ENCODE measurements at places on chromosomes 5 and 9.

DNA sequence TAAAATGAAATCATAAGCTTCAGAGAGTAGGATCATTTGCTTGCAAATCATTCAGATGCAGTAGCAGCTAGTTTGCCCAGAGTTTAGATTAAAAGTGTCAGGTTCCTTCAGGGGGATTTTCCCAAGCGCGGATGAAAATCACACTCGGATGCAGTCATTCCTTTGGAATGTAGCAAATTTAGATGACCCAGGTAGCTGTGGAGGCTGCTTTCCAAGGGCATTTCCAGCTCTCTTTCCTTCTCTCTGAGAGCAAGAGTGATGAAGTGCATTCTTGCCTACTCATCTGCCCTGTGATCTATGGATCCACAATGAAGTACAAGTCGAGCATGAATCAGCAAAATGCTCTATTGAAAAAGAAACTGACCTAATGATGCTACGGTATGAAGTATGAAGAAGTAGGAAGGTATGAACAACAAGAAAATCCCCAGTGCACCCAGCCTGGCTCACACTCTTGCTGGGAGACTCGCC, 200.2 kb downstream of the PLK2 start:
- DNase-seq, result no peak

DNA sequence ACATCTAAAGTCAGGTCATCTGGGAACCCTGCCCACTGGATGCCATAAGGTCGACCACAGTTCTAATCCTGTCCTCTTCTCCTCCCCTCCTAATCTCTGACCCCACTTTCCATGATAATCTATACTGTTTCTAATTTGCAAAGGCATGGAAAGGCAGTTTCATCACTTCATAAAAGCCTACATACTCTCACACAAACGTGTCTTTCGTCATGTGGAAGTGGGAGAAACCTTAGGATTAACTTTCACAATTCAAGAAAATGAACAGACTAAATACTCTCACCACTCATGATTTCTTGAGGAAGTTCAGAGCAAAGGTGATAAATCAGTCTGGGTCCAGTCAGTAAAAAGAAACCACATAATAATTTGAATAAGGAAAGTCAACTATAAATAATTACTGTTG, 5.5 kb downstream of the FANCC start:
- DNase-seq, result no peak

DNA sequence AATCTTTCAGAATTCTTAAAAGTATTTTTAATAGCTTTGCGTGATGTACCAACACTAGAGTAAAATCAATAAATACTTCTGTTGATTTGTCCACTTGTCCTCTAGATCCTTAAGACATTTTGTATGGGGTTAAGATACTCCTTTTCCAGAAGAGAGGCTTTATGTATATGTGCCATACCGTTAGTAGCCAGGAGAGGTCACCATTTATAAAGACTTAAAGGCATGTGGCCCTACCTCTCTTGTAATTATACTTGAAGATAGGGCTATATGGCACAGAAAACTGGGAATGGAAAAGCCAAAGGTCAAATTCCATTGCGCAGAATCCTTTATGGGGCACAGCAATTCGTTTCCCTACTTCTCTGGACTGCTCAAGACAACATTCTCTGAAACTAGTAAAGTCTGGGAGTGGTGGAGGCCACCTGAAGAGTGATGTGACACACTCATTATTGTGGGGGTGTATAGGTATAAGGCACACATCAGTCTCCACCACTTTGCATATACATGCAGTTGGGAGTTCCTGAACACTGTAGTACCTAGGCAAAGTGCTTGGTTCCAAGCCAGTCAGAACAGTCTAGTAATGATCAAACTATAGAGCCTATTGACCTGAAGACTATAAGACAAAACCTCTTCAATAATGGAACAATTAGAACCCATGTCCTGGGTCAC, 140.1 kb upstream of the FBXL17 start:
- DNase-seq, result no peak

GRCh38 chr5:11801061-11801460, 103.2 kb downstream of the CTNND2 start:
- DNase-seq, result no peak

DNA sequence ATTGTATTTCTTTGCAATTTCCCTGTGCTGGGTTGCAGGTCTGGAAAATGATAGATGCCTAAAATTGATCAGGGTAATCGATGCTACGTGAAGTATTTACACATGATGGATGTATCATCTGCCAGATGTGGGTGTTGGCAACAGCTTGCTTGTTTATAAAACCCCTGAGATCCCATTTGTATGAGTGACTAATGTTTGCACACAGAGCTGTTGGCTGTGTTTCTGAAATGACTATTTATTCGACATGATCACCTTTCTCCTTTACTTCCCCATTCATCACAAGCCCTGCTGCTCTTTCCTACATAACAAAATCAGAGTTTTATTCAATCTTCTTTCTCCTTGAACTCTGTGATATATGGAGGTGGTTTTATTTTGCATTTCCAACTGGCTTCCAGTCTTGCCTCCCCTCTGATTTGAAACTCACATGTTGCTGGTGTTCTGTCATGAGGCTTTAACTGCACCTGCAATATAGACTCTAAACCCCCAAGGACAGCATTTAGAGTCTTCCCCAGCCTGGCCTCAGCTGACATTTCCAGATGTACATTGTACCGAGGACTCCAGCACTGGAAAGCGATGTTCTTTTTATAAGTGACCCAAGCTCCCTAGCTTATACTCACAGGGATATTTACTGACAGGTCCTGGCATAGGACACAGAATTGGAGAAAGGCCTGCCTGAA, 50.7 kb upstream of the SHB start:
- DNase-seq, result no peak

- no peak for DNase-seq
These were observed 2.7 kb downstream of the EEIG1 start for GRCh38 chr9:127977884-127978647.

DNA sequence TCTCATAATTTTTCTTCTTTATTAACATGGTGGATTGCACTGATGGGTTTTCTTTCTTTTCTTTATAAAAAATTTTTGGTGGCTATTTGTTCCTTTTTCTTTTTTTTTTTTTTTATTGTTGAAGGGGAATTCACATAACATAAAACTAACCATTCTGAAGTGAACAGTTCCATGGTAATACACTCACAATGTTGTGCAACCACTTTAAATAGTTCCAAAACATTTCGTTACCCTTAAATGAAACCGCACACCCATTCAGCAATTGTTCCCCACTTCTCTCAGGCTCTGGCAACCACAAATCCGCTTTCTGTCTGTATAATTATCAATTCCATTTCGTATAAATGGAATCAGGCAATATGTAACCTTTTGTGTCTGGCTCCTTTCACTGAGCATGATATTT, 11.7 kb upstream of the SETX start:
- no peak for DNase-seq

DNA sequence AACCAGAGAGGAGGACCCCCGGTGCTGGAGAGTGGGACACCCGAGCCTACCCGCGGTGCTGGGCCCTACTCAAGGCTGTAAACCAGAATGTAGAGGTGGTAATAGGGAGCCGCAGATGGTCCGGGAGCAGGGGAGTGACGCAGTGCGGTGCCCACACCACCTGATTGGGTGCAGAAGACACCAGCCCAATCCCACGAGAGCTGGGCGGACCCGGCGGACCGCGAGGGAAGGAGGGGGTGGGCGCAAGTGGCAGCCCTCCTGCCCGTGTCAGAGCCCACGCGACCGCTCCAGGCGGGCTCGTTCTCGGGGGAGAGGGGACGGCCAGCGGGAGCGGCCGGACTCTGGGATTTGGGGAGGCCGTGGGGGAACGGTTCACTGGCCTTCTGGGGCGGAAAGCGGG, 71.2 kb downstream of the C9orf50 start:
- DNase-seq, result no peak

GRCh38 chr5:166926138-166926537, 1365.3 kb upstream of the WWC1 start:
- no peak for DNase-seq

DNA sequence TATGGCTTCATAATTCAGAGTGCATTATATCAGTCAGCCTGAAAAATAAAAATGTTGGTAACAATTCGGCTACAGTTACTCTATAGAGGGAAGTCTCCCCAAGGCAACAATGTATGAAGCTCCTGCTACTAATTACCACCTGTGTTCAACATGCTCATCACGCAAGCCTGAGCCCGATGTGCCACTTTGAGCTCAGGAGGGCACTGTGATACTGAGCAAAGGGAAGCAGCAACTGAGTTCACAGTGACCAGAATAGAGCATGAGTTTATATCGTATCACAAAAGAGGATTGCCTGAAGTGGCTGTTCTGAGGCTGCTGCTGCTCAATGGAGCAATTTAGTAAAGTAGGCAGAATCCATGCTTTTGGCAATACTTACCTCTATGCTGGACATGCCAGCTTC, 202.0 kb upstream of the HAPLN1 start:
- DNase-seq, result no peak

DNA sequence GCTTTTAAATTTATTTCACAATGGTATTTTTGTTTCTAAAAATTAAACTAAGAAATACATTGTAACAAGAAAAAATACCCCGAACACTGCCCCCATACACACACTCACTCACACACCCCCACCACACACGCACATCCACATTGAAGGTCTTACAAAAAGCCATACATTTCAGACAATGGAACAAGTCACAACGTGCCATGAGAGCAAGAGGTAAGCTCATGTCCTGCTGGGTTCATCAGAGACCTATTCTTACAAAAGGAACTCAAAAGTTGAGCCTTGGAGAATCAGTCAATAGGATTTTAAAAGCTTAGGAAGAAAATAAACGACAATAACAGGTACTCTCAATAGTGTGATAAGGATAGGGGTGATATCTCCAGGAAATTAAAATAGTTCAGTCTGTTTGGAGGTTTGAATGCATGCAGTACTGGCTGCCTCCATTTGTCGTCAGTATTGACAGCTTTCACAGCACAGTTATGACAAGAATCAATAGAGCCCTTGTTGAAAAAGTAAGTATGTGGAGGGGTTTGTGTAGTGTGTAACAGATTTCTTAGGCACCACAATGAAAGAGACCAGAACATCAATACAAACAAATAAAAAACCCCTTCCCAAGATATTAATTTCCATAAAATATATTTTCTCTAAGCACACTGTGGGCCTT, 1826.2 kb upstream of the CDH6 start:
- DNase-seq, result no peak

DNA sequence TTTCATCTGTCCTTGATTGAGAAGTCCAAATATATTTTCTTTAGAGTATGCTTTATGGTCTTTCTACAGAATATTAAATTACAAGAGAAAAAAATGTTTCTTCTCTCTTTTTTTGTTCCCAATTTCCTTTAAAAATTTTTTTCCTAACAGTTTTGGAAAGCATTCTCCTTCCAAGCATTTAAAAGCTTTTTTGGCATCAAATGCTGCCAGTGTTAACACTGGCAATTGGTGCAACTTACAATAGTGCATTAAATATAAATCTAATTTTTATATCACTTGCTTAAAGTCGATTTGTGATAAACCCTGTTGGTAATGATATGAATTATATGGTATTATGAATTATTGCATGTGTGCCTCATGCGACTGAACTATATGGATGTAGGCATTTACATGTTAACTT, 165.9 kb upstream of the ELL2 start:
- no peak for DNase-seq

- DNase-seq, result no peak
These were observed 25.4 kb upstream of the SSBP2 start for GRCh38 chr5:81776258-81776657.

DNA sequence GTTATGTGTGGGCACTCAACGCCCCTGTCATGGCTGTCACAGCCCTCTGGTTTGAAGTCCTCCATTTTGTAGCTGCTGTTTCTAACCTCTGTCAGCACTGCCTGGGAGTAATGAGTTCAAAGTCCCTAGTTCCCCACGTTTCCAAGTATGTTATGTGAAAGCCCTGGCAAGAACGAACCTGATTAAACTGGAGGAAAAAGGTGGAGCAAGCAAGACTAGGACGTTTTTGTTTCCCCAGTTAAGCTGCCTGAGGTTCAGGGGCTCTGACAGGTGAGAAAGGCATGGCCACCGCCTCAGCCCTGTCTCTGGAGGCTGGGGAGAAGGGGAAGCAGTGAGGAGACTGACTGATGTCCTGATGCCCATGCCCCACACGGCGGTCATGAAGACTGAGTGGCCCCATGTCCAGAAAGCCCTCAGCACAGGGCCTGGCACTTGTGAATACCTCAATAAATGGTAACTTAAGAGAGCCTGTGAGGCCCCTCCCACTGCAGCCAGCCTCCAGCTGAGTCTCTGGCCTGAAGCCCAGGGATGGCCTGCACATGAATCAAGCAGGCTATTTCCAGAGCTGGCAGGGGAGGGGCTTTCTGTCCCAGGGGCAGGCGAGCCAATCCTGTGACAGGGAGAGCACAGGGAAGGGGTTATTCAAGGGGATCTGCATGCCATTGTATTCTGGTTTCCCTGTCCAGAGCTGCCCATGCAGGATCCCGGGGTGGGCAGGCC, 61.8 kb downstream of the PFDN1 start:
- DNase-seq, result no peak

GRCh38 chr9:7300484-7300883, 499.1 kb downstream of the DMAC1 start:
- no peak for DNase-seq

- DNase-seq, result no peak
These were observed 369.9 kb upstream of the FAM174A start for GRCh38 chr5:100165309-100165708.

- no peak for DNase-seq
These were observed 126.0 kb downstream of the STK32A start for GRCh38 chr5:147360816-147361215.

GRCh38 chr9:91992461-91993041, 42.5 kb upstream of the ROR2 start:
- DNase-seq, result no peak

GRCh38 chr5:60504342-60504741, 195.6 kb downstream of the DEPDC1B start:
- no peak for DNase-seq

GRCh38 chr9:110152704-110153374, 55.1 kb downstream of the C9orf152 start:
- no peak for DNase-seq

GRCh38 chr5:139131921-139132432, 66.2 kb downstream of the SIL1 start:
- no peak for DNase-seq

DNA sequence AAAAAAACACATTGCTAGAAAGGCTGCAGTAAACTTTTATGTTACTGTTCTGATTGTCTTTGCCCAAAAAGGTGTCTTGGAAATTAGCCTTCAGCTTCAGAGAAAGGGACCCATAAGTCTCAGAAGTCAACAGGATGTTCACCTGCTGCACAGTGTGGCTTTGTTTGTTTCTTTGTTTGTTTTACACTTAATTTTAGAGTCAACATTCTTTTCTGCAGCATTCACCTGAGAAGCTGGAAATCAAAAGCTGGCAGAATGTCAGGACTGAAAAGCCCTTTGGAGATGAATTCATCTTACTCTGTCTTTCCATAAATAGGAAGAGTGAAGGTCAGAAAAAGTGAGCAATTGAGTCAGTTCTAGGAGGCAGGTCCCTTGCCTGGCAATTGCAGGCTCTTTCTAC, 170.0 kb downstream of the PAPPA start:
- no peak for DNase-seq

GRCh38 chr9:120655005-120655622, 59.2 kb downstream of the MEGF9 start:
- no peak for DNase-seq

DNA sequence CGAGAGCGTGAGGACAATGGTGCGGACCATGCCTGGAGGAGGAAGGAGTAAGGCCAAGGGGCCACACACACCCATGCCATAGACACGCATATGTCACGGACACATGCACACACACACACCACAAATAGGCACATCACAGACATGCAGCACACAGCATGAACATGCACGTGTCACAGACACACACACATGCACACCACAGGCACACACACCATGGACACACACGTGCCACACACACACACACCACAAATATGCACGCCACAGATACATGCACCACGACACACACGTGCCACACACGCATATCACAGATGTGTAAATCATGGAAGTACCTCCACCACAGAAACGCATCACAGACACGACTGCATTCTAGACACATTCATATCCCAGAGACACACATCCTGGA, 16.7 kb downstream of the TERT start:
- no peak for DNase-seq

Measured in stimulated activated CD4-positive, alpha-beta T cell treated with anti-CD3 and anti-CD28 coated beads, Interleukin-15, amount 100 ng/mL, for 1 hour (primary cell).